Amygdala (tissue), 56 donors: ENCODE measurements at places on chromosomes 2 and 18.

DNA sequence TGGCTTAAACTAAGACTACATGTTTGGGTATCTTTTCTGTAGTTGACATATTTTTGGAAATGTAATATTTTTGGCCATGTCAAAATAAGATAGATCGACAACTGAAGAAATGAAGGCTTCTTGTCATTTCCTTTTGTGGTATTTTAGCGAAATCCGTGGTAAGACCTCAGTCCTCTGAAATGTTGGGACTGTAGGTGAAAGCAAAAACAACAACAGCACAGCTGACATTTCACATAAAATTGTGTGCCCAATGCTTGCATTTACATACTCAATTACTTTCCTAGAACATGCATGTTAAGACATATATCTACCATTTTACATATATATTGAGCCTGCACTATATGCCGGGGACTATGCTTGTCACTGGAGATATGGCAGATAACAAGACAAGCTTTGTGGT, 50.2 kb downstream of the SPP2 start:
- no peak for DNase-seq

DNA sequence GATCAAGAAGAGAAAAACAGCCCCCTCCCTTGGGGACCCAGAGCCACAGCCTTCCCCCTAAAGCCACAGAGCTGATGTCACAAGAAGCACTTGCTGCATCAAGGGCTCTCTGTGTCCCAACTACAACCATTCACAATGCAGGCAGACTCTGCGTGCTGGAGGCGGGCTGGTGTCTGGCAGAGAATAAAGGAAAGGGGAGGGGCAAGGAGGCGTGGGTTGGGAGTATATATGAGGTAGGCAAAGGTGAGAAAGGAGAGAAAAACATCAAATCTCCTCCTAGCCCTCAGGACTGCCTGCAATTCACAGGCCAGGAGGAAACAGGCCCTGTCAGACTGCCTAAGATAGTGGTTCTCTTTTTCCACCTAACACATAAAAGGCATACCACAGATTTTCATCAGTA, 48.8 kb upstream of the IHH start:
- DNase-seq: no peak

GRCh38 chr2:160516547-160517365, 23.1 kb upstream of the RBMS1 start:
- DNase-seq: no peak

DNA sequence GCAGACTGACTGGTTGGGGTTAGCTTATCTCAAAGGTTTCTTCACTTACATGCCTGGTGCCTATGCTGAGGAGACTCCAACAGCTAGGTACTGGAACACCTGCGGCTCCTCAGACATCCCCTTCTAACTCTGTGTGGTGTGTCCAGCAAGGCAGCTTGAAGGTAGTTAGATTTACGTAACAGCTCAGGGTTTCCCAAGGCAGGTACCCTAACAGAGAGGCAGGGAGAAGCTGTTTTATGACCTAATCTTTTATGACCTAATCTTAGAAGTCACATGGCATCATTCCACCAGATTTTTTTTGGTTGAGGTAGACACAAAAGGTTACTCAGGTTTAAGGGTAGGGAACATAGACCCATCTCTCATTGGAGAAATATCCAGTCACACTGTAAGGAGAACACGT, 17.4 kb upstream of the PAPOLG start:
- no peak for DNase-seq
